ENCODE measurements at places on chromosomes 2 and 18.
A peak's percentile ranks its signal among the peaks of the same experiment; 100 is the strongest.

- DNase-seq = peak; percentile 11
Observed at GRCh38 chr2:239252801-239253200, 148.0 kb downstream of the HDAC4 start.

DNA sequence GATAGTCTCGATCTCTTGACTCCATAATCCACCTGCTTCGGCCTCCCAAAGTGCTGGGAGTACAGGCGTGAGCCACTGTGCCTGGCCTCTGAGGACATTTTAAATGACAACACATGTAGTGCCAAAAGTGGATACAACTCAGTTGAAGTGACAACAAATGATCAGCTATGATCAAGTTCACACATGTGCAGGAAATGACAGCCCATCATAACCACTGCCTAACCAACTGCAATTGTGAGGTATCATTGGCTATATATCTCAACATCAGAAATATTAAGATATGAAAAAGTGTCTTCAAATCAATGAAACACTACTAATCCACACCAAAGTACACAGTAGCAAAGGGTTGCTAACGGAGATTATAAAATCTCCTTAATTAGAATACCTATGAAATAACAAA is 84.8 kb downstream of the DTNB start:
- DNase-seq = no peak

DNA sequence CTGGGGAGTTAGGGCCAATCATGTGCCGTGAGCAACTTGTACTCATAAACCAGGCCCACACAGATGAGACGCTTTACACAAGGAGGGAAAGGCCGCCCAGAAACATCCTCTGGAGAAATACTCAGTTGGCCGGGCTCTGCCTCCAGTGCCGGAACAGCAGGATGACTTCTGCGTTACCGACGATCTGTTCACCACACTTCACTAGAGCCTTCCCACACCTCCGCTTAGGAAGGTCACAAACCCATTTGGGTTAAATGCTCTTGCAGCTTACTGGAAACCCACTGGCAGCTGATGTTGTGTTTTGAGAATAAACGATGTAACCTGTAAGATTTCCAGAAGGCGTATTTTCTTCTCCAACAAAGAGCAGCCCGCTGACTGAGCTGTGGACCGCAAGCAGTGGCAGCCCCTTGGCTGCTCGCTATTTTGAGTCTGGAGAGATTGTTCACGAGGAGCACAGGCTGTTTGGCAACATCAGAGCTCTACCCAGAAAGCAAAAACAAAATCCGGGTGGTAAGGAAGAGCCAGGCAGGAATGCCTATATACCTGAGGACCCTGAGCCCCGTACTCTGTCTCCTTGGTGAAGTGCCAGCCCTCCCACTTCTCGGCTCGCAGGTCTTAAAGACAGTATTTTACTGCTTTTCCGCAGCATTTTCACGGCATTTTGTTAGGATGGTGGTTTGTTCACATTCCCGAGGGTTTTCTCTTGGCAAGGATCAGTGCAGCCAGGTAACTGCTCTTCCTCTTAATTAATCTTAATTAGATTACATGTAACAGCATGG is 44.0 kb downstream of the COLEC12 start:
- DNase-seq = no peak

DNA sequence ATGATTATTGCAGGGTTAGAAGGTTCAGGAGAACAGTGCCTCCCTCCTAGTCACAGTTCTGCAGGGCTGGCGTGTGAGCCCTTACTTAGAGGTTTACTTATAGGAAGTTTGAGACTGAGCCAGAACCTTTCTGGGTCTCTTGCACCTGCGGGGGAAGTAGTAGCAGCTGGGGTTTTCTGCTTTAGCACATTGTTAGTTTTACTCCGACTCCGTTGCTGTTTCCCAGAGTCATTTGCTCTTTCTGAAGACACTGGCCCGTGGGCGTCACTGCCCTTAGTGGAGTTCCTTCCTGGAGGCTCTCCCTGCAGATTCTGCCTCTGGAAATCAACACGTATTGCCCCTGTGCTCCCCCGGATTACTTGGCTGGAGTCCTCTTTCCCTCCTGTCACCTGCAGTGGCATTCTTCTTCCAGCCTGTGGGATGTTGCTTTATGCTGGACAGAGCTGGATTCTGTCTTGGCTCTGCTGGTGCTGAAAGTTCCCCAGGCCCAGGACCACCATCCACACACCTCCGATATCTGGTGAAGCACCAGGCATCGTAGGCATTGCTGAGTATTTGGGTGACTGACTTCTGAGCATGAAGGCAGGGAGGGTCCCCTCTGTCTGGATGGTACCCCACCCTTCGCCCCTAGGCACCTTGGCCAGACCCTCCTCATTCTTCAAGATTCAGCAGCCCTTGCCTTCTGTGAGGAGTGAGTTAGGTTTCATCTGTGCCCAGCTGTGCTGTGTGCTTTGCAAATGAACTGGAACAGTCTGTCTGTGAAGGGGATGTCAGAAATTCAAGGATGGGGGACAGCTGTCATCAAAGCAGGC is 51.7 kb downstream of the AGAP1 start:
- DNase-seq = no peak

DNA sequence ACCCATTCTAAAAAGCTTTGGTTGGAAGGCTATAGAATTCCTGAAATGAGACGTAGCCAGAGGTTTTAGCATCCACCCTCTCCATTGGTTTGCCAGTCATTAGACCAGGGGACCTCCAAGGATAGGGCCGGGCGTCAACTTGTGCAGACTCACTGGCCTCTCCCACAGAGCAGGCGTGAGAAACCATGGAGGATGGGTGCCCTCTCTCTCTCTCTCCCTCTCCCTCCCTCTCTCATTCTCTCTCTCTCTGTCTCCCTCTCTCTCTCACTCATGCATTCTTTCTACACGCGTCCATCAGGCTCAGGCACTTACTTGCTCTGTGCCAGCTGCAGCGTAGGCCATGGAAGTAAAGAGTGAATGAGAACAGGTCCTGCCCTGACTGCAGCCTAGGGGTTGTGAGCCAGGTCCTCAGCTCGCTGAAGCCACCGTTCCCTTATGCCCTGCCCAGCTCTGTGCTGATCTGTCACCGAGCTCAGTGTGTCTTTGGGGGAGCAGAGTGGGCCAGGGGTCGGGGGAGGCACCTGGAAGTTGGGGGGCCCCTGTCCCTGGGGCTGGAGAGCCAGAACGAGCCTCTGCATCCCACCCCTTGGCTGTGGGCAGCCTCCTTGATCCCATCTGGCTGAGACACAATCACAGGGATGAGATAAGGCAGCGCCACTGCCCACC is 304.4 kb upstream of the HS6ST1 start:
- no peak for DNase-seq

- no peak for DNase-seq
Observed at GRCh38 chr18:9750606-9751304, 42.7 kb downstream of the RAB31 start.

DNA sequence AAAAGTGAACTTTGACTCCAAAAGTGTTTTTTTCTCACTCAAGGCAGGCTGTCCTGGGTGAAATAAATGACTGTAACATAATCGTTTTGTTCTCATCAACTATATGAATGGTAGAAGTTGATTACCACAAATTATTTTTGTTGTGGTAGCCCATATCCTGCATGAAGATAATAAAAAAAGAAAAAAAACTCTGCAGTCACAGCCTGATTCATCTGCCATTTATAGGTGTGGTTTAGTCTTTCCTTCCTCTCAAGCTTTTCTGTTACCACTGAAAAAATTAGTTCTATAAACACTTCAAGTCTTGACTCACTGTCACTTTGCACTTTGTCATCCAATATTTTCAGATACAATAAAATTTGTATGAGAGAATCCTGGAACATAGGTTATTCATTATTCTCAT is 522.0 kb downstream of the PLCL1 start:
- DNase-seq = no peak

- no peak for DNase-seq
Observed at GRCh38 chr2:2101924-2102323, 229.2 kb downstream of the MYT1L start.

DNA sequence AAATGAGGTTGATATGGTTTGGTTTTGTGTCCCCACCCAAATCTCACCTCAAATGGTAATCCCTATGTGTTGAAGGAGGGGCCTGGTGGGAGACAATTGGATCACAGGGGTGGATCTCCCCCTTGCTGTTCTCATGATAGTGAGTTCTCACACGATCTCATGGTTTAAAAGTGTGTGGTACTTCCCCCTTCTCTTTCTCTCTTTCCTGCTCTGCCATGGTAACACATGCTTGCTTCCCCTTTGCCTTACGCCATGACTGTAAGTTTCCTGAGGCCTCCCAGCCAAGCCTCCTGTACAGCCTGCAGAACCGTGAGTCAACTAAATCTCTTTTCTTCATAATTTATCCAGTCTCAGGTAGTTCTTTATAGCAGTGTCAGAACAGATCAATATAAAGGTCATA is 24.7 kb upstream of the FAM124B start:
- no peak for DNase-seq

DNA sequence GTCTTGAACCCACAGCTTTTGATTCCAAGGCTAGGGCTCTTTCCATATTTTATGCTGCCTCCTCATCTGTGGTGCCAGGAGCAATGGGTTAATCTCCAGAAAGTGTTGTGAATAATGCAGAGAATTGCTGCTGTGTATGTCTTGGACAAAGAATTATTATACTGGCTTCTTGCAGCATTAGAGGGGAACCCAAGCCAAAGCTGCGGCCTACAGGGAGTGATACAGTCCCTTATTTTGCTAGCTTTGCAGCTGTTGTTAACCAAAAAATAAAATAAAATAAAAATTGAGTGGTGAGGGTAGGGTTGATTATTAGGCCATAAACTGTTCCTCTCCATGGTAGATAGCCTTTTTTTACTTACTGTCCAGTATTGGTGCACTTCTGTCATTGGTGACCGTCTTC is 16.7 kb downstream of the WIPF1 start:
- DNase-seq = no peak

- DNase-seq = no peak
Observed at GRCh38 chr2:68223419-68223818, 28.9 kb downstream of the PPP3R1 start.

GRCh38 chr2:194314042-194314441 is 1343.0 kb upstream of the SLC39A10 start:
- no peak for DNase-seq

DNA sequence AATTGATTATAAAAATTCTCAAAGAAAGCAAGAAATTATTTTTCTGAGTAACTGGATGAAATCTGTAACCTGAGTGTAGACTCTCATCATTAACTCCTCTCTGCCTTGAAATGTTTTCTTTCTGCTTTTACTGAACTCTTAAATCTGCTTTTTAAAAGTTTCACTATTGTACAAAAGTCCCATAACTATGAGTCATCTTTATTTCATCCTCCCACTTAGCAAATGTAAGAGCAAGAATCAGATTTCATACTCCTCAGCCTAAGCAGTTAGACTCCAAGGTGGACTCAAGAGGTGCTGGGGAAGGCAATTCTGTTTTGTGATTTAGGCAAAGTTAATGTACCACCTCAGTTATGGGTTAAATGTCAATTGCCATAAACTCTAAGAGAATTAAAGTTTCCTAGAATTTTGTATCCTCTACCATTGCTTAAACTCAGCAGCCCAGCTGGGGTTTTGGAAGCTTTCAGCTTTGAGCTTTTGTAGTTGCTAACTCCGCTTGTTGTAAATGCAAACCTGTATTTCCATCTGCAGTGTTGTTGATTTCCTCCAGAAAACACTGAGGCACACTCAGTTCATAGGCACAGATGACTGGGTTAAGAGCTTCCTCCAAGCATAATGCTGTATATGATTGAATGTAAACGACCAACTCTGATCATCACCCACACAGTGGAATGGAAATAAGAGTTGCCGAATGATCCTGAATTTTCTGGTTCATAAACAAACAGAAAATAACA is 268.8 kb downstream of the ARHGAP15 start:
- DNase-seq = no peak

DNA sequence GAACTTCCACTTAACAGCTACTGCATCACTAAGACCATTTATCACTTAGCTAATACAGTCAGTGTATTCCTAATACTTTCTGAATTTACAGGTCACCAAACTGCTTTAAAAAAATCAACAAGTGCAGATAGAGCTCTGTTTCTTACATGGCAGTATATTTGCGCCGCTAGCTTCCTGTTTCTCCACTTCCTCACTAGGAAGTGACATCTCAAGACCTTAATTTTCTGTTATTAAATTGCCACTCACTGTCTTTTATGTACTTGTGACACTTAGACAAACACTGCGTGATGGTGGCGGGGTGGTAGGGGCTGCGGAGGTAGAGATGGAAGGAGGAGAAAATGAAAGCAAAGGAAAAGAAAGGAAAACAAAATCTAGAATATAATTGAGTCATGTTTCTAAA is 53.7 kb upstream of the CRIM1 start:
- DNase-seq = no peak

DNA sequence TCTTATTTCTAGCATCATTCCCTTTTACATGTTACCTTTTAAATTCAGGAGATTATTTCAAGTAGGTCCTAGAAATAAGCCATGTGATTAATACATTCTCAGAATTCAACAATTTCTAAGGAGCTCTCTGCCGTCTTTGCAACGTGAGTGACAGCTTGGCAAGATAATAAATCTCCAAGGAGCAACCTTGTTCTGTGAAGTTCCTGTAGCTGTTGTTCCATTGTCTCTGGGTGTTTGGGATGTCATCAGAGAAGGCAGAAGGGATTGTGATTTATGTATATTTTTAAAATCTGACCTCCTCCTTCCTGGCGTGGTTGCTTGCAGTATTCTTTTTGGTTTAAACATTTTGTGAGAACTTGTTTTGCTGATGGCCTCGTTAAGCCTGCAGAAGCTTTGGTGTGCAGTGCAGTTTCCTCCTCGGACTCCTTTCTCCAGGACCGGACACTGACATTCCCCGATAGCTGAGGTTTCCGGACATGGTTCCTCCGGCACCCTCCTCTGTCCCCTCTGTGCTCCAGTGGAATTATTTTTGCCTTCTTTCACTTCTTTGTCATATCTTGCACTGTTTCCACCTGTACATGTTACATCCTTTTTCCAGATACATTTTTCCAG is 33.7 kb downstream of the RAMP1 start:
- DNase-seq = no peak

DNA sequence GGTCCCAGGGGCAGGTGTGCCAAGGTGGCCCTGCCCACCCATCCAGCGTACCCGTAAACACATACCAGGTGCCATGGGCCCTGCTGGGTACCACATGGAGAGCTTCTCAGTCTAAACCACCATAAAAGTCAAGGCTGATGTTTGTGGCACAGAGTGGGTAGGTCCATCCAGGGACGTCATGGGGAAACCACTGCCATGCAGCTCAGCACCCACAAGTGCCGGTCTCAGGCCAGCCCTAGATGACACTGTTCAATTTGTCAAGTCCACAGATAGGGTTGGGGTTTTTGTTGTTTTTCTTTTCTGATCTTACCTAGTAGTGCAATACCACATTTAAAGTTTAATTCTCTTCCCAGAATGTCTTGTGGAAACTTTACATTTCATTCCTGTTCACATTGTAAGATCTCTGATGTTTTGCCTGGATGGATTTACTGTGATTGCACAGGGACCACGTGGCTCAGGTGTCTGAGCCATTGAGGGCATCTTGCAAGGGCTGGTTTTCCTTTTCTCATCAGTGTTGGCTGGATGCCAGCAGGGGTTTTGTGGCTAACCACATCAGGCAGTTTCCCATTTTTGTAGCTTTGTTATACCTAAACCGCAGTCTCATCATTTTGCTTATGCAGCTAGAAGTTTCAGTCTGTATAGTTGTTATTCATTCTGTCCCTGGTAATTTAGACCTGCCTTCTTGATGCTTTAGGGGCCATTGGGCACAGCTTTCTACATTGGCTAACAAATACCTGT is 64.7 kb downstream of the STK25 start:
- DNase-seq = no peak
